GM19239 (cell line): ENCODE measurements at places on chromosomes 6 and 20.

DNA sequence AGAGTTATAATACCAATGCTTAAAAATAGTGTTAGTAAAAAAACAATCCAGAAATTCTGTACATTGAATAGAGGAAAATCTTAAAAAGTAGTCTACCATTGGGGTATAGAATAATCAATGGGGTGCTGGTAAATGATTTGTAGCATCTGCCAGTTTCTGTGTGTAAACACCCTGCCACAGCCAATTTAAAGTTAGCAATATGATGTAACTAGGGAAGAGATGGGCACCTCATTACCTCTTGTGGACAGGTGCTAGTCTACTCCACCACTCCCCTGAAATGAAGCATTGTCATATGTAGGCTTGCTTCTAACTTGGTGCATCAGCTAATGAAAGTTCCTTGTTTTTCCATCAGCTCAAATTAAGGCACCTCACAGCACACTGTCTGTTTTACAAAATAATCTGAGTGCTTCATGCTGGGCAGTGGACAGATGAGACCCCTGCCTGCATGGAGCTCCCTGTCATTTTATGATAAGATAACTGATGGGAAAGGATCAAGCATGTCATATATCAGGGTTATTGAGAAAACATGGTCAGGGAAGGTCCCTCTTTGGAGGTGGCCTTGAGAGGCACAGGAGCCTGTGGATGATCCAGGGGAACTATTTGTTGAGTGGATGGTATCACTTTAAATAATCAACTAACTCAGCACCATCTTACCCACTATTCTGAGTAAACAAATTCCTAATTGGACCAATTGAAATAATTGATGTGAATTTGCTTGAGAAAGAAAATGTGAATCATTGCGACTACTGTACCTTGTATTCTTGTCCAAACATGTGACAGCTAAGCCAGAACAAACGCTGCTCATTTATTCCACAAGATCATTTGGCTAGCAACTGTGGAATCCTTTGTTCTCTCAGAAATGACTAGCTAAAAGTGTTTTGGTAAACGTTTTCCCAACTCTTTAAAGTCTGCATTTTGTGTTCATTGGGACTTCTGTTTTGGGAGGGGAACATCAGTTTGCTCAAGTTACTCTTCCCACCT, 45.9 kb upstream of the CSE1L start:
- no peak for DNase-seq

- no peak for DNase-seq
Measured at GRCh38 chr6:130895516-130895915, 68.3 kb downstream of the SMLR1 start.

GRCh38 chr6:8059129-8059528, 5.1 kb downstream of the BLOC1S5 start:
- no peak for DNase-seq

DNA sequence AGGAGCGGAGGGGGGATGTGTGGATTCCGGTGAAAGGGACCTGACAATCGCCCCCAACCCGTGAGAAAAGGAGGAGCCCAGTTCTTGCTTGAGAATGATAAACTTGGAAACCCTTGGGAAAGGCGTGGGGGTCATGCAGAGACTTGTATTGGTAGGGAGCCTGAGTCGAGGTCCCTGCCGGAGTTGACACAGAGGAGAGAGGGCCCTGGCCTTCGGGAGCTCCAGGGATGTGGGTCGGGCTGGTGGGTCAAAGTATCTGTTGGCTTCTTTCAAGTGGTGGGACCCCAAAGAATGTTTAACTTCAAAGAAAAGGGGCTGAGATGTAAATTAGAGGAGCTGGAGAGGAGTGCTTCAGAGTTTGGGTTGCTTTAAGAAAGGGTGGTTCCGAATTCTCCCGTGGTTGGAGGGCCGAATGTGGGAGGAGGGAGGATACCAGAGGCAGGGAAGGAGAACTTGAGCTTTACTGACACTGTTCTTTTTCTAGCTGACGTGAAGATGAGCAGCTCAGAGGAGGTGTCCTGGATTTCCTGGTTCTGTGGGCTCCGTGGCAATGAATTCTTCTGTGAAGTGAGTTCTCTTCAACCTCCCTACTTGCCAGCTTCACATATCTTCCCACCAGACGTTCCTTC, 571 bp downstream of the CSNK2B start:
- no peak for DNase-seq

DNA sequence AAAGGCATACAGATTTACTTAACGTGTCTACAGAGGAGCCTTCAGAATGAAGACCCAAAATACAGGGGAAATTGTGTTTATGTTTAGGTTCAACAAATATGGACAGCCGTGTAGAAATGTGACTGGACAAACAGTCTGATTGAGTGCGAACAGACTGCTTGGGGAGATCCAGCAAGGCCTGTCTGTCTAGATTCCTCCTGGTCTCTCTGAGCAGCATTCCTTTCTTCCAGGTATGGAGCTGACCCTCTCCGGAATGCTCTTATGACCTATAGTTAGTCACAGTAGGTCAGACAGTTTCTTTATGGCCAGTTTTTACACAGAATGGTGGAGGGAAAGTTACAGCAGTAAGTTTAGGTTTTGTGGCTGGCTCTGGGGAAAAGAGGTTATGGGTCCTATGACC, 9.0 kb downstream of the RIN2 start:
- no peak for DNase-seq
